ENCODE measurements at places on chromosomes 16 and 17.
A peak's percentile ranks its signal among the peaks of the same experiment; 100 is the strongest.

DNA sequence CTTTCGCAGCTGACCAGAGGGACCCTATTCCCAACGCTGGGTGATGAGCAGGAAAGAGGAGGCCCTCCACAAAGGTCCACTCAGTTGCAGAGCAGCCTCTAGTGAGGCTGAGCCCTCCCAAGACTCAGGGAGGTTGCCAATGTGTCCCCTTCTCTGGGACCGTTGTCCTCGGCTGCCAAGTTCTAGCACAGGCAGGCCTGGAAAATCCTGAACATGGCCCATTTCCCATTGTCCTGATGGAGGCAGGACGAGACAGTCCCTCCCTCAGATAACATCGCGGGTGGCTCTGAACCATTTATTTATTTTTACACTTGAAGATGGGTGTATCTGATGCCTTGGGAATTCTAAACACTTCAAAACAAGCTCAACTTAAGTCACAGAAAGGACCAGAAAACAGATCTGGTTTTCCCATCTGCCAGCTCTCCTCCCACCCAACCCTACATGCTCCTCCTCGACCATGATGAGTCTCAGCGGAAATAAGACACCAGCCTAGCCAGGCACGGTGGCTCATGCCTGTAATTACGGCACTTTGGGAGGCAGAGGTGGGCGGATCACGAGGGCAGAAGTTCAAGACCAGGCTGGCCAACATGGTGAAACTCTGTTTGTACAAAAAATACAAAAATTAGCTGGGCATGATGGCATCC is 12.8 kb downstream of the CDIP1 start:
- peak; percentile 27 for DNase-seq

GRCh38 chr16:48125888-48126287 is 29.9 kb downstream of the ABCC12 start:
- DNase-seq, result no peak

- DNase-seq, result peak; percentile 81
These were observed 91.4 kb downstream of the HIC1 start for GRCh38 chr17:2146132-2146871.

DNA sequence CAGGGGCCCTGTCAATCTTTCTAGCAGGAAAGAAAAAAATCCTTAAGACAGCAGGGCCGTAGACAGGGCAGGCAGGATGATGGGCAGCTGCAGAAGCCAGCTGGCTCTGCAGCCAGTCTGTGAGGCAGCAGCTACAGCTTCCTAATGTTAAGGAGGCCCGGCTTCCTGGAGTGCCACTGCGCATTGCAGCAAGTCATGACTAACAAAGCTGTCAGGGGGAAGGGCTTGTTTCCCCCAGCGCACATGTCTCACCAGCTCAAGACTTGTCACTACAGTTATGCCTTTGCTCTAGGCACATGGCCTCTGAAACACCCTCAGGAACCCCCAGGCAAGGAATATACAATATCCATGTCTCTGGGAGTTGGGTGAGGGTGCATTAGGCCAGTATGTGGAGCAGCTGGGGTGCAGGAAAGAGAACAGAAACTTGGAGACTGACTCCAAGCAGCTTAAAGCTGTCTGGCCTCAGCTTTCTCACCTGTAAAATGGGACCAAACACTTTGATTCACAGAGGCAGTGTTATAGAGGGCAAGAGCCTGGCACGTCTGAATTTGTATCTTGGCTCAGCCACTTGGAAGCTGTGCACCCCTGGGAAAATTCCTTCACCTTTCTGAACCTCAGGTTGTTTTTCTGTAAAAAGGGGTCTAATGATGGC is 220.0 kb downstream of the HAPSTR1 start:
- DNase-seq, result no peak

DNA sequence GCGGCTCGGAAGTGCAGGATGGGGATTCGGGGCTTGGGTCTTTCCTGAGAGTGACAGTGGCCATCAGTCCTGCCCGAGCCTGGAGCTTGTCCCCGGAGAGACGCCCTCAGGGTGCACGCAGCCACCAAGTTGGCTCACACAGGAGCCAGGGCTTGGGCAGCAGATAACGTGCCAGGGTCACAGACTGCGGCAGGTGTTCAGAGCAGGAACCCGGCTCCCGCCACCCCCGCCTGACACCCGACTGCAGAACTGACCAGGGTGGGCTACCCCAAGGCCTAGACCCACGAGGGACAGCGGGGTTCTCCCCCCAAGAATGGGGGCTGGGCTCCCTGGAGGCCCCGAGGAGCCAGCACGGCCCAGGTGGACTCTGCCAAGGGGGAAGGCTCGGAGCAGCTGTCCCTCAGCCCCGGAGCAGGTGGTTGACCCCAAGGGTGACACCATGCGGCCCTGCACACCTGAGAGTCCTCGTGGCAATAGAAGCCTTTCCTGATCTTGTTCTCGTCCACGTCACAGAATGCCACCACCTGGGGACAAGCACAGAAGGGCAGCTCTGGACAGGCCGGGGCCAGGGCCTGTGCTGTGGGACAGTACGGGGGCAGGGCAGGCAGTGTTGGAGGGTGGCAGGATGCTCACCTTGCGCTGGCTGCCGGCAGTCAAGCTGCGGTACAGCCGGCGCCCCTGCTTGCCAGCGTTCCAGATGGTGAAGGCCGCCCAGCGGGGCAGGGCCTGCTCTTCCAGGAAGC is 117.1 kb upstream of the ZNF750 start:
- DNase-seq, result no peak

- peak; percentile 15 for DNase-seq
These were observed 604.7 kb upstream of the SOX9 start for GRCh38 chr17:71516149-71516548.

DNA sequence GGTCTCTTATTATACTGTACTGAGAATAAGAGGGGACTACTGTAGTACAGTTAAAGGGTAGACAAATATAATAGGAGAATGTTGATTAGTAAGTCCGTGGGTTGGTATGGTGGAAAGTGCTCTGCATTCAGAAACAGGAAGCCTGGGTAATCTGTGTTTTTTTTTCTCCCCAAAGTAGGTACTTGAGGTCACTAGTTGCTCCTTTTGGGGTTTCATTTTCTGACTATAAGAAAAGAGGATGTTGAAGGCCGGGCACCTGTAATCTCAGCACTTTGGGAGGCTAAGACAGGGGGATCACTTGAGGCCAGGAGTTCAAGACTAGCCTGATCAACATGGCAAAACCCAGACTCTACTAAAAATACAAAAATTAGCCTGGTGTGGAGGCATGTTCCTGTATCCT is 42.0 kb upstream of the MMD start:
- DNase-seq, result no peak

GRCh38 chr17:8467527-8467926 is 31.8 kb downstream of the NDEL1 start:
- DNase-seq, result no peak

GRCh38 chr17:57755480-57756070 is 10.5 kb upstream of the CCDC182 start:
- DNase-seq, result no peak

DNA sequence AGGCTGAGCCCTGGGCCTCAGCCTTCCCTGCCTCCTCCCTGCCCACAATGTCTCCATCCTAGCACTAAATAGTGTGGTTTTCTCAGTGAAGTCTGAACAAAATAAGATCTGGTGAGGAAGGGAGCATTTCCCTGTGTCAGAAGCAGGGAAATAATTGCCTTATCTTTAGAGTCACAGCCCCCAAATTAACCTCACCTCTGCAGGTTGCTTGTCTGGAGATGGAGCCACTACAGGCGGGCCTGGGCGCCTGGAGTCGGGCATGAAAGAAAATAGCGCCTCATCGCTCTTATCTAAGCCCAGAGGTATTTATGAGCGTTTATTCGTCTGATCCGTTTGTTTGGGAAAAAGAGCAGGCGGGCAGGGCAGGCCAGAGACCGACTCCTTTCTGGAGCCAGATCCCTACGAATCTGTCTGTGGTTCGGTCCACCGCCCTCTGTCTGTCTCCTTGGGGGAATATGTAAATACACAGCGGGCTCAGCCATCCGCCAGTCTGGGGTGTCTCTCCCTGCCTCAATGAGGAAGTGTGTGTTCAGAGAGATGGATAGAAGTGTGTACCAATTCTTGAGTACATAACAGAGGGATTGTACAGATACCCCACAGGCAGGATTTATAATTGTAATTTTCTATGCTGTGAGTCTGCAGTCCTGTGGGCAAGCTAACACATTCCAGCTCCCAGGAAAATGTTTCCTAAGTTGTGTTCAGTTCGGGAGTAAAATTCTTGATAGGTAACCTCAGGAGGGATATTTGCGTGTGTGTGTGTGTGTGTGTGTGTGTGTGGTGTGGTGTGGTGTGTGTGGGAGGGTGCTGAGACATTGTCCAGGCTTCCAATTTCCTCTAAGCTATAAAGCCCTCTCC is 4.3 kb downstream of the HOXB6 start:
- no peak for DNase-seq

DNA sequence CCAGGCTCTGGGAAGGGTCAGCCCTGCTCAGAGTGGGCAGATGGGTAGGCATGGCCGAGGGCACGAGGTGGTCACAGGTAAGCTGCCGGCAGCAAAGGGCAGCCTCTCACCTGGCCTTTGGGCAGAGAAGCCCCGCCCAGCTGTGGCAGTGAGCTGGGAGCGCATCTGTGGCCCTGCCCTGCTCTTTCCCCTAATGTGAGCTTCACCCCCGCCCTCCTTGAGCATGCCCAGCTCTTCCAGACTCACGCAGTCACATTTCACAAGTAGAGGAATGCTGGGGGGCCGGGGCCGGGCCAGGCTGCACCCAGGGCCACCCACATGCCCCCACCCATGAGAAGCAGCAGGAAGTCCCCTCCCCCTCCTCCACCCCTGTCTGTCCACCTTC is 40.7 kb upstream of the SLC38A10 start:
- DNase-seq, result no peak

GRCh38 chr17:64387545-64388171 is 3.0 kb downstream of the PECAM1 start:
- no peak for DNase-seq

GRCh38 chr16:53912155-53912554 is 208.2 kb downstream of the FTO start:
- DNase-seq, result peak; percentile 17

GRCh38 chr16:68370581-68371275 is 59.9 kb downstream of the PRMT7 start:
- no peak for DNase-seq

DNA sequence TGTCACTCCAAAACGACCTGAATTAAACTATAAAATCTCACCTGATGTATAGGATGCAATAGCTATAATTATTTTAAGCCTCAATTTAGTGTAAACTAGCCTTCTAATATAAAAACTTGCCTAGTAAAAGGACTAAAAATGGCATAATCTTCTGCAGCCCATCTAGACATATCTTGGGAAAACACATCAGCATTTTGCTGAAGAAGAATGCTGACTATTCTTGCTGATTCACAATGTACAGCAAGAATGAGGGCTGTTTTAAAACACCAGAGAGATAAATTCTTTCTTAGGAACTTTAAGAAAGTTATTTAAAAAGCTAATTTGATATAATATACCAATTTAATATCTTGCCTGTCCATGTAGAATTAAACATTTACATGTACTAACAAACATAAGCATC is 63.2 kb downstream of the SHCBP1 start:
- no peak for DNase-seq

- DNase-seq, result no peak
These were observed 22.8 kb downstream of the TMEM204 start for GRCh38 chr16:1556254-1556653.

- DNase-seq, result no peak
These were observed 320.5 kb downstream of the UTP18 start for GRCh38 chr17:51580869-51581268.

DNA sequence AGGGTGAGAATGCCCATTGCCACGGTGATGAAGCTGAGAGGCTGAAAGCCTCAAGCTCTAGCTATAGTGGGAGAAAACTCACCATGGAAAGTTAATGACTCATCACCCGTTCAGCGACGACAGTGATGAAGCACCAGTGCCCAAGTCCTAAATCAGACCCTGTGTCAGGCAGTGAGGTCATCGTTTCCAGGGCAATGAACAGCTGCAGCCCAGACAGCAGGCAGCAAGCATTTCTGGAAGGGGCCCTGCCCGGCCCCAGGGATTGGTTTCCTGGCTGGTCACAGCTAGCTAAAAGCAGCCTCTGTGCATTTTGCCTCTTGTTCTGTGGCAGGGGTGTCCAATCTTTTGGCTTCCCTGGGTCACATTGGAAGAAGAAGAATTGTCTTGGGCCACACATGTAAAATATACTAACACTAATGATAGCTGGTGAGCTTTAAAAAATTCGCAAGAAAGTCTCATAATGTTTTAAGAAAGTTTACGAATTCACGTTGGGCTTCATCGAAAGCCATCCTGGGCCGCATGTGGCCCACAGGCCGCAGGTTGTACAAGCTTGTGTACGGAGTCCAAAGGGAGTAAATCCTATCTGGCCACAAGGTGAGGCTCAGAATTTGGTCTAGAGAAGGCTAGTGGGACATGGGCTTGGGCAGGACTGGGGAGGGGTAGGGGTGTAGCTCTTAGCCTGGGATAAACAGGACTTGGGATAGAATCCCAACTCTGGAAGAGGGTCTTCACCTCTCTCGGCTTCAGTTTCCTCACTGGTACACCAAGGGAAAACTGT is 40.6 kb downstream of the MIS12 start:
- DNase-seq, result peak; percentile 17

- no peak for DNase-seq
These were observed 53.3 kb upstream of the NUDT7 start for GRCh38 chr16:77669057-77669456.

DNA sequence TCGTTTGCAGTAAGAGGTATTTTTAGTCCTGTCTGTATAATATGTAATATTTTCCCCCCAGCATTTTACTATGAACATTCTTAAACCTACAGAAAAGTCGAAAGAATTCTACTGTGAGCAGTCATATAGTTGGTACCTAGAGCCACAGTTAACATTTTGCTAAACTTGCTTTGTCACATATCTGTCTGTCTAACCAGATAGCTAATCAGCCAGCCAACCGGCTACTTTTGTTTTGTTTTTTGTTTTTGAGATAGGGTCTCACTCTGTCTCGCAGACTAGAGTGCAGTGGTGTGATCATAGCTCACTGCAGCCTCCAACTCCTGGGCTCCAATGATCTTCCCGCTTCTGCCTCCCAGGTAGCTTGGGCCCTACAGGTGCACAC is 73.3 kb downstream of the ABCC1 start:
- no peak for DNase-seq

DNA sequence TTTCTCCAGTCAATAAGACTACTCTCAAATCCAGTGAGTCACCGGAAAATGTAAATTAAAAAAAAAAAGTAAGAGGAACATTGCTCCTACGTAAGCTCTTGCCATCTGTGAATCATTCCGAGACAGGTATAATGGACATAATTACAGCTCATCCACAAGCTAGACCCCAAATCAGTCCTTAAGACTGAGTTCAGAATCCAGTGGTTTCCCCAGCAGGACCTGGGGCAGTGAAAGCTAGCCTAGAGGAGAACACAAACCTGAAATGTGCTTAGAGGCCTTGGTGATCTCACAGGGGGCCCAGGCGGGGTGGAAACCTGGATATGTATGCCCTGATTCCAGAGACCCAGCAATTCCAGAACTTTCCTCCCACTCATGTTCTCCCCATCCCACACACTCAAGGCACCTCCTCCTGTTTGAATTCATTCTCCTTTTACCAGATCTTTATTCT is 132.0 kb downstream of the COPRS start:
- no peak for DNase-seq
